T-helper 17 cell (primary cell): ENCODE measurements at places on chromosomes 16 and 17.
A peak's percentile ranks its signal among the peaks of the same experiment; 100 is the strongest.

GRCh38 chr17:40541060-40541872 is 24.0 kb downstream of the CCR7 start:
- peak overlapping the region; percentile 90 for H3K4me3 ChIP-seq
- H3K36me3 ChIP-seq: no peaks in the 10 kb centered on the region
- no peaks in the 10 kb centered on the region for H3K27me3 ChIP-seq
- H3K27ac ChIP-seq: peak overlapping the region; percentile 99
- H3K4me1 ChIP-seq: peaks cover 63% of the 10 kb centered on the region

DNA sequence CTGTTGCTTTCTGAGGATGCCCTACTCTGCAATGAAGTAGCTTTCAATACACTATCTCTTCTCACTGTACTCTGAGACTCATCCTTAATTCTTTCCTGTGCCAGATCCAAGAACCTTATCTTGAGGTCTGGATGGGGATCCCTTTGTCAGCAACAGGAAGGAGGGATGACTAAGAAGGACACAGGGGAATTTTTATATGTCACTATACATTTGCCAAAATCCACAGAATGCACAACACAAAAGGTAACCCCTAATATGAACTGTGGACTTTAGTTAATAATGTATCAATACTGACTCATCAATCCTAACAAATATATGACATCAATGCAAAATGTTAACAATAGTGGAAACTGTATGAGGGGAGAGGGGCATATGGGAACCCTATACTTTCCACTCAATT is 4.7 kb upstream of the RBBP6 start:
- H3K27me3 ChIP-seq: peaks cover 8% of the 10 kb centered on the region
- no peak overlapping the region for H3K27ac ChIP-seq
- DNase-seq: no peak
- peaks cover 2% of the 10 kb centered on the region for H3K36me3 ChIP-seq
- no peak overlapping the region for H3K4me3 ChIP-seq

- H3K4me3 ChIP-seq: no peak overlapping the region
- H3K27me3 ChIP-seq: peaks cover 36% of the 10 kb centered on the region
- no peak overlapping the region for H3K27ac ChIP-seq
- DNase-seq: no peak
- H3K4me1 ChIP-seq: no peaks in the 10 kb centered on the region
Measured at GRCh38 chr16:77541165-77541564, 106.3 kb upstream of the ADAMTS18 start.

- peaks cover 35% of the 10 kb centered on the region for H3K4me1 ChIP-seq
- DNase-seq: no peak
- H3K27me3 ChIP-seq: no peaks in the 10 kb centered on the region
- no peaks in the 10 kb centered on the region for H3K36me3 ChIP-seq
- H3K4me3 ChIP-seq: peak overlapping the region; percentile 97
- peak overlapping the region; percentile 98 for H3K27ac ChIP-seq
Measured at GRCh38 chr16:67719778-67720144, 645 bp upstream of the GFOD2 start.

DNA sequence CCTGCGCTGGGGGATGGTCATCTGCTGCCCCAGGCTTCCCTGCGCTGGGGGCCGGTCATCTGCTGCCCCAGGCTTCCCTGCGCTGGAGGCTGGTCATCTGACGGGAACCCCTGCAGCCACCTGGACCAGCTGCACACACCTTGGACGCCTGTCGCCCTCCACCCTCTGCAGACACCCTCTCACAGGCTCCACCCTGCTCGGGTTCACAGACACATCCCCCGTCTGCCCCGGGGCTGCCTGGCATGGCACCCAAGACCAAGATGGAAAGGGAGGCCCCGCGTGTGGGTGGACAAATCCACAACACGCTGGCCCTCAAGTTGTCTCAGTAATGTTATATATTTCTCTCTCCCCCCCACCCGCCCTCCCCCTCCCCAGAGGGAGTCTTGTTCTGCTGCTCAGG is 89.6 kb downstream of the ANKRD11 start:
- no peaks in the 10 kb centered on the region for H3K27me3 ChIP-seq
- peaks cover 2% of the 10 kb centered on the region for H3K36me3 ChIP-seq
- DNase-seq: no peak
- H3K4me1 ChIP-seq: peaks cover 50% of the 10 kb centered on the region
- H3K4me3 ChIP-seq: no peak overlapping the region

GRCh38 chr16:5590416-5590815 is 492.8 kb upstream of the EEF2KMT start:
- no peaks in the 10 kb centered on the region for H3K36me3 ChIP-seq
- no peaks in the 10 kb centered on the region for H3K27me3 ChIP-seq
- no peak overlapping the region for H3K27ac ChIP-seq
- no peaks in the 10 kb centered on the region for H3K4me1 ChIP-seq
- H3K4me3 ChIP-seq: no peak overlapping the region

- no peaks in the 10 kb centered on the region for H3K27me3 ChIP-seq
- no peak overlapping the region for H3K4me3 ChIP-seq
- no peaks in the 10 kb centered on the region for H3K4me1 ChIP-seq
- no peak overlapping the region for H3K27ac ChIP-seq
- DNase-seq: no peak
Measured at GRCh38 chr16:8655184-8655717, 19.2 kb upstream of the ABAT start.

DNA sequence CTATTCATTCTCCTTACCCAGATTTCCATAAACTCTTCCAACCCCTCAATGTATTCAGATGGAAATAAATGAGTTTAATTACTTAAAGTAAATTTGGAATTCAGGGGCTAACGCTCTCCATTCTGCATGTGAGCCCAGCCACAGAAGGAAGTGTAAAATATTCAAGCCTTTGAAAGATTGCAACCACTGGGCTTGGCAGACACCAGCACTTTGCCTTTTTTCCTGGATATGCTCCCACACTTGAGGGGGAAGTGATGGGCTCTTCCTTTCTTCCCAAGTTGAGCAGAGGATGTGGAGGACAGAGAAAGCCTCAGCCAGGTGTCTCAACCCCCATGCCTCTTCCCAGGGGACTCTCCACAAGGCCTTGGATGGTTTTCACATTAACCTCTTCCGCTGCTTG is 825.1 kb upstream of the EEF2KMT start:
- H3K27me3 ChIP-seq: no peaks in the 10 kb centered on the region
- H3K4me1 ChIP-seq: no peaks in the 10 kb centered on the region
- H3K36me3 ChIP-seq: no peaks in the 10 kb centered on the region

- no peak for DNase-seq
- H3K36me3 ChIP-seq: no peaks in the 10 kb centered on the region
- peaks cover 3% of the 10 kb centered on the region for H3K4me1 ChIP-seq
- peak overlapping the region; percentile 63 for H3K27ac ChIP-seq
- peak overlapping the region; percentile 83 for H3K4me3 ChIP-seq
- no peaks in the 10 kb centered on the region for H3K27me3 ChIP-seq
Measured at GRCh38 chr17:77235370-77235941, 94.7 kb downstream of the SEC14L1 start.

- no peak overlapping the region for H3K27ac ChIP-seq
- H3K4me1 ChIP-seq: peaks cover 19% of the 10 kb centered on the region
- H3K36me3 ChIP-seq: peaks cover 5% of the 10 kb centered on the region
- H3K27me3 ChIP-seq: peaks cover 43% of the 10 kb centered on the region
Measured at GRCh38 chr17:39629898-39630297, 3.1 kb downstream of the PPP1R1B start.

DNA sequence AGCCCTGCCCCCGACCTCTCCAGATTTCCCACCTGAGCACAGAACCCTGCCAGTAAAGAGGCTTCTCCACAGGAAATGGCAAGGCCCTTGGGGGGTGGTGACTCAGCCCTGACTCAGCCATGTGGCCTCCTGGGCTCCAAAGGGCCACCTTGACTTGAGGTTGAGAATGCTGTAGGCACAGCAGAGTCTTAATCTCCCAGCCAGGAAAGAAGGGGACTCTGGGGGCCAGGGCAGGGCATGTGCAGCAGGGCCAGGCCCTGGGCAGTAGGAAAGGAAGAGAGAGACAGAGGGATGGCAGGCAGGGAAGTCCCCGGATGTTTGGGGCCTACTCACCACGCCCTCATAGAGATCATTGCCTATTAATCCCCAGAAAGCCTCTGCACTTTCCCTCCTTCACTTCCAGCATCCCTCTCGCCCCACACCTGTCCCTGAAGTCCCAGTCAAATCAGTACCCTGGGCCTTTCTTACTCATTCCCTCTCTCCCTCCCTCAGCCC is 4.8 kb upstream of the ITGA3 start:
- DNase-seq: no peak
- no peak overlapping the region for H3K4me3 ChIP-seq
- H3K27ac ChIP-seq: peak overlapping the region; percentile 37

DNA sequence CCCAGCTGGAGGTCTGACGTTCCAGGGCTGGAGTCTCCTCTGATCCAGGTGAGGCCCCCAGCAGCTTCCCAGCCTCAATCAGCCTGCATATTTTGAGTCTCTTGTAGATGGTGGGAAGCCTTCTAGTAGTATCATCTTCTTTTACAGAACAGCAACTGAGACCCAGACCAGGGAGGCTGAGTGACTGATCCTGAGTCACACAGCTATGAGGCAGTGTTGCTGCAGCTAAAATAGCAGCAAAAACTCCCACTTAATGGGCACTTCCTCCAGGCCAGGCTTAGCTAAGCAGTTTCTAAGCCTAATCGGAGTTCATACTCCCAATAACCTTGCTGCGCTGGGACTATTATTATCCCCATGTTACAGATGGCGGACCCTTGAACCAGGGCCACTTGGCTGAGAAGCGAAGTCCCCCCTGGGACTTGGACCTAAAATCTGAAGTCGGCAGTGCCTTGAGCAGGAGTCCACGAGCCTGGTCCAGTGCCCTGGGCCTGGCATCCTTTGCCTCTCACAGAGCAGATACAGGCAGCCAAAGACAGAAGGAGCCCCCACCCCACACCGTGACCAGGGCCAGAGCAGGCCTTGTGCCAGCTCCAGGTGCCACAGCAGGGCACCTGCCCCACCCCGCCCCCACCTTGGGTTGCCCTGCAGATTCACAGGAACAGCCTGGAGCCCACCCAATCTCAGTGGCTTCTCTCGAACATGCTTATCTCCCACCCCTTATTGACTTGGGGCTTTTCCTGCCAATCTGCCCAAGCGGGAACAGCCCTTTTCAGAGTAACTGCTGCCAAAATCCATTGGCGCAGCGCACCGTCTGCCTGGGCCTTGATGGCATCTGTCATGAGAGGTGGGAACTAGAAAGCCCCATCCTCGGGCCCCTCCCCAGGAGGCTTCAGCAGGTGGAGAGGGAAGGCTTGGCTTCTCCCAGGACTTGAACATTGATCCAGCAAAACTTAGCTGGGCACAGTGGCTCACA is 65.1 kb downstream of the SOCS1 start:
- H3K27me3 ChIP-seq: no peaks in the 10 kb centered on the region
- peaks cover 12% of the 10 kb centered on the region for H3K4me1 ChIP-seq
- peak overlapping the region; percentile 69 for H3K27ac ChIP-seq
- no peak overlapping the region for H3K4me3 ChIP-seq
- no peak for DNase-seq
- H3K36me3 ChIP-seq: peaks cover 2% of the 10 kb centered on the region

GRCh38 chr17:31072186-31072585 is 22.6 kb upstream of the NF1 start:
- no peaks in the 10 kb centered on the region for H3K27me3 ChIP-seq
- no peak overlapping the region for H3K4me3 ChIP-seq
- H3K36me3 ChIP-seq: no peaks in the 10 kb centered on the region
- DNase-seq: no peak
- no peak overlapping the region for H3K27ac ChIP-seq

DNA sequence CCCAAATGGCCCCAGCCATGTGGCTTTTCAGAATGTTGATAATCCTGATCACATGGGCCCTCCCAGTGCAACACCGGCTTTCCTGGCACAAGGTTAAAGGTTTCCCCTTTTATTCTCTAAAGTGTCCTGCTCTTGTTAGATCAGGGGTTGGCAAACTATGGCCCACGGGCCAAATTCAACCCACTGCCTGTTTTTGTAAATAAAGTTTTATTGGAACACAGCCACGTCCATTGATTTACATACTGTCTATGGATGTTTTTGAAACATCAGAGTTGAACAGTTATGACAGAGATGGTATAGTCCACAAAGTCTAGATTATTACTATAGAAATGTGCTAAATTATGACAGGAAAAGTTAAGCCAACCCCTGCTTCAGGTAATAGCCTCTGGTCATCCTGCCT is 157.3 kb downstream of the ZFHX3 start:
- H3K27ac ChIP-seq: no peak overlapping the region
- peaks cover 4% of the 10 kb centered on the region for H3K36me3 ChIP-seq
- DNase-seq: no peak
- H3K4me1 ChIP-seq: no peaks in the 10 kb centered on the region
- H3K27me3 ChIP-seq: peaks cover 5% of the 10 kb centered on the region
